ENCODE measurements at places on chromosomes 5 and 9.
A peak's percentile ranks its signal among the peaks of the same experiment; 100 is the strongest.

DNA sequence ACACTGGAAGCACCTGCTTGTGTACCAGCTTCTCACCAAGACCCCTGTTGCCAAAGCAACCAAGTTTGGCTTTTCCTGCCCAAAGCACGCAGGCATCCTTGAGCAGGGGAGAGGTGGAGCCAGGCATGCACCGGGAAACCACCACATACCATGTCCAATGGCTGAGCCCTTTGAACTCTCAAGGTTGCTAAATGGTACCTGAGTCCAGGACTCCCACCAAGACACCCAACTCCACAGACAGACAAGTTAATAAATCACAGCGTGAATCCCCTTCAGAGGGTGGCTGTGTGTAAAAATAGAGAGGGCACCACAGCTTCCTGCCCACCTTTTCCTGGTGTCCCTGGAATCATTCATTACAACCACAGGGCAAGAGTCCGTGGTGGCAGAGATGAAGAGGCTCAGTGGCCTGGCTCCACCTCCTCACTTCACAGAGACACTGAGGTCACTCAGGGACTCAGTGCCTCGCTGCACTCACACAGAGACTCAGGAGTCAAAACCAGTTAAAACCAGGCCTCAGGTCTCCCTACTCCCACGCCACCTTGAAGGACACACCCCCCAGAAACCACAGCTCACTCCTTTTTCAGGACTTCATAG, 143.7 kb downstream of the C5orf15 start:
- no peak for DNase-seq

GRCh38 chr5:124504081-124504916, 242.1 kb downstream of the ZNF608 start:
- DNase-seq = no peak

DNA sequence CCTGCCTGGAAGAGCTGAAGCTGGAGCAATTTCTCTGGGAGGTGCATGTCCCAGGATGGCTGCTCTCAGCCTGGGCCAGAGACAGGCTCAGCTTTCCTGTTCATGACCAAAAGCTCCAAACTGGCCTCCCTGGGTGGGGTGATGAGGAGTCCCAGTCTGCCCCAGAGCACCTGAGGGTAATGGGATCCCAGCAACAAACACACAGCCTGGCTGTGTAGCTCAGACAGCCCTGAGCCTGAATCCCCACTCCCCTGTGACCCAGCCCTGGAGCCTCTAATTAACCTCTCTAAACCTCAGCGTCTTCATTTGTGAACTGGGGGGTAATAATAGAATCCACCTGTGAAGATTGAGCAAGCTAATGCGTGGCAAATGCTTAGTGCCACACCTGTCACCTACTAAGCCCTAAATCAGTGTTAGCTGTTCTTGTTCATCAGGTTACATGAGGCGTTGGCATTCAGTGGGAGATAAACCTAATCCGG, 67.5 kb downstream of the HSPA4 start:
- peak; percentile 47 for DNase-seq

GRCh38 chr9:120331913-120332312, 248.1 kb downstream of the CDK5RAP2 start:
- no peak for DNase-seq

DNA sequence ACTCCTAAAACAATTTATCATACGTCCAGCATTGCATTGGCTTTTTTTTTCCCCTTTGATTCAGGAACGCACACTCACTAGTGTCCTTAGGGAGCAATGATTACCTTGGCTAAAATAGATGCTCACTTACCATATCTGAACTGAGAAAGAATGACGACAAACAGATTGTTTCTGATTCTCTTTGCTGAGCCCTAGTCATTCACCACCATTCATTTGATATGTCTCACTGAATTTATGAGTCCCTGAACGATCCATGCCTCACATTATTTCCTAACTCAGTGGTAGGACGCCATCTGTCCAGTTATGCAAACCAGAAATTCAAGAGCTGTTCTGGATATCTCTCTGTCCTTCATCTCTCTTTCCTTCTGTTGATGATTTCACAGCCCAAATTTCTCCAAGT, 39.3 kb upstream of the DAB2 start:
- no peak for DNase-seq

DNA sequence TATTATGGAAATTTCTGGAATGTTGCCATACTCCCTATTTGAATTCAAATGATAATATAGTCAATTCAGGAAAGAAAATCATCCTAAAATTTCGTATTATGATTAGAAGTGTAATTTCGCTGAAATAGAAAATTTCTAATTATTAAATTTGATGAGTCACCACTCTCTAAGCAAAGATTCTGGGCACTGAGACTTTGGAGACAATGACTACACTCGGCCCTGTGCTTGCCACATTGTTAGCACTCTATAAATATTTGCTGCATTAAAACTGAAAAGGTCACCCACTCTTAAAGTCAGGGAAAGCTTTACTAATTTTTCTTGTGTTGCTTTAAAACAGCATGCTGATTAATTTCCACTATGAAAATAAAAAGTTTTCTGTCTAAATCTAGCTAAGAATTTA, 240.3 kb downstream of the TLE4 start:
- no peak for DNase-seq

DNA sequence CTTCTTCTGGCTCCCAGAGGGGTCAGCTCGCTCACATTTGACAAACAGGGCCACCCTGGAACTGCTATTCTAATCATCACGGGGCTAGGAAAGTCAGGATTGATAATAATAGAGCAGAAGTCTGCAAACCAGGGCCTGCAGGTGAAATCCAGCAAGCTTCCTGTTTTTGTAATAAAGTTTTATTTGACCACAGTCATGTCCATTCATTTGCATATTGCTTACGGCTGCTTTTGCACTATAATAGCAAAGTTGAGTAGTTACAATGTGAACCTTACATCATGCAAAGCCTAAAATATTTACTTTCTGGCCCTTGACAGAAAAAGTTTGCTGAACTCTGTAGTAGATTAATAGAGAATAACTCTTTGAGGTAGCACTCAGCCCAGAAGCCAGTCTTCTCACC, 63.2 kb upstream of the CTXN3 start:
- no peak for DNase-seq

DNA sequence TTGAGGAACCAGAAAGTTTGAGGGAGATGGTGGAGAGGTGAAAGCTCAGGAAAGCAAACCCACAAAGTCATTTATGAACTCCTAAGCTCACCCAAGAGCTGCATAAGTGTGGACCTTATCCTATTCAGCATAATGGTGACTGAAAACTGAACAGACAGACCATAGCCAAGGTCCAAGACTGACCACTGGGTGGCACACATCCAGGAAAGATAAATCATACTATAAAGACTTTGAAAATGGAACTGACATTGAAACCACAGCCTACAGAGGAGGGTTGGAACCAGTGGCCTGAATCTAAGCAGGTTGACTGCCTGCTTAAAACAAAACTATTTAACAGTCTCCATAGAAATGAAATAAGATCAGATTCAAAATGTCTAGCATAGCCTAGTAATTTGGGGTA, 121.0 kb upstream of the RGS7BP start:
- no peak for DNase-seq

DNA sequence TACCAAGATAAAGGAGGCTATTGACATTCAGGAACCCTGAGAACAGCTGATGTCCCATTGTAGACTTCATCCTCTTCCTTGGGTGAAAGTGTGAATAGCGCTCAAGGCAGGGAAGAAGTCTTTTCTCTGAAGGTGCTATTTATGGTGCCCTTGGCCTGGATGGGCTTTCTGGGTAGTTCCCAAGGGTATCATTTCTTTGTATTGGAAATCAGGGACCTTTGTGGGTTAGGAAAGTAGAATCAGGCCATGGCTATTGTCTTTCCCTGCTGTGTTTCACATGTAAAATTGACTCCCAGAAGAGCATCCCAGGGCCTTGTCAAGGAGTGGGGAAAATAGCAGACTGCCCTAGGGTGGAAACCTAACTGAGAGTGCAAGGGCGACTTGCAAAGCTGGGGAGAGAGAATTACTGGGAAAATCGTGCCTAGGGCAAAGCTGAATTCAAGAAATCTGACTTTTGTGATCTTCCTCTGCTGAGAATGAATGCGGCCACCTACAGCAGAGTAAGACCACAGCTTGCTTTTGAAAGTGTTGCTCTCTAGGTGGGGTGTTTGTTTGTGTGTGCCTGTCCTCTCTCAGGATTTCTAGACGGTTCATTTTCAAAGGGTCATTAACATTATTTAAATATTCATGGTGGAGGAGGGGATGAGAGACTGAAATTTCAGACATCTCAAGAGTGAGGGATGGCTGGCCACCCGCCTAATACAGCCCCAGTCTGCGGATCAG, 160.6 kb downstream of the C9orf152 start:
- DNase-seq = no peak

DNA sequence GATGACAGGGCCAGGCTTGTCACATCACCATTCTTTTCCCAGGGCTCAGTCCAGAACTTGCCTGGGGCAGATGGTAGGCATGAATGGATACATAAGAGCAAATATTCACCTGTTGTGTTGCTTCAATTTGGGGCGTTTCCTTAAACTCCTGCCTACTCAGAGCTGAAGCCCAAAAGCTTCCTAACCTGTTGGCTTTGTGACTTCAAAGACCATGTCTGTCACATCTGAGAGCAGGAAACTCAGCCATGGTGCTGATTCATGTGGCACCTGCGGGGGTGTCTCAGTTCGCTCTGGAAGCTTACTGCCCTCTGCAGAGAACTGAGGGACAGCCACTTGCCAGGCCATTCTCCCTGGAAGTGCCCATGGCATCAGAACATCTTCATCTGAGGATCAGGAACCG, 246.6 kb downstream of the HSPA4 start:
- DNase-seq = no peak

DNA sequence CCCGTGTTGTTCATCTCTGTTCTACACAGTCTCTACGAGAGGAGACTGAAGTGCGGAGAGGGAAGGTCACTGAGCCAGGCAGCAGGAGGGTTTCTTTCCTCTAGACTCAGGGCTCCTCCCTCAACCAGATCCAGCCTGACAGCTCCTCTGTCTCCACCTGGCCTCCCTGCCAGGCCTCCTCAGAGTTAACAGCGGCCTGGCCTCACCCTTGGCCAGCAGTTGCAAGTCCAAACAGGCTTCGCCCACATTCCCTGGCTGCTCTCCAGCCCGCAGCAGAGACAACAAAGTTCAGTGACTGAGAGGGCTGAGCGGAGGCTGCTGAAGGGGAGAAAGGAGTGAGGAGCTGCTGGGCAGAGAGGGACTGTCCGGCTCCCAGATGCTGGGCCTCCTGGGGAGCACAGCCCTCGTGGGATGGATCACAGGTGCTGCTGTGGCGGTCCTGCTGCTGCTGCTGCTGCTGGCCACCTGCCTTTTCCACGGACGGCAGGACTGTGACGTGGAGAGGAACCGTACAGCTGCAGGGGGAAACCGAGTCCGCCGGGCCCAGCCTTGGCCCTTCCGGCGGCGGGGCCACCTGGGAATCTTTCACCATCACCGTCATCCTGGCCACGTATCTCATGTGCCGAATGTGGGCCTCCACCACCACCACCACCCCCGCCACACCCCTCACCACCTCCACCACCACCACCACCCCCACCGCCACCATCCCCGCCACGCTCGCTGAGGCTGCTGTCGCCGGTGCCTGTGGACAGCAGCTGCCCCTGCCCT, at the start of gene HRCT1:
Gene HRCT1 (plus strand): TSS at position 291 of the 768 bp plus-strand sequence. CDS start 86 bp downstream, at position 377.
- no peak for DNase-seq

GRCh38 chr9:38036359-38037084, 32.5 kb downstream of the SHB start:
- no peak for DNase-seq

- DNase-seq = no peak
These were observed 3.2 kb upstream of the NSD1 start for GRCh38 chr5:177130211-177131018.

- DNase-seq = no peak
These were observed 34.9 kb upstream of the RPS23 start for GRCh38 chr5:82313016-82313415.

GRCh38 chr5:35363387-35363965, 133.2 kb upstream of the PRLR start:
- no peak for DNase-seq

GRCh38 chr5:73464016-73464745, 15.6 kb upstream of the FOXD1 start:
- no peak for DNase-seq

DNA sequence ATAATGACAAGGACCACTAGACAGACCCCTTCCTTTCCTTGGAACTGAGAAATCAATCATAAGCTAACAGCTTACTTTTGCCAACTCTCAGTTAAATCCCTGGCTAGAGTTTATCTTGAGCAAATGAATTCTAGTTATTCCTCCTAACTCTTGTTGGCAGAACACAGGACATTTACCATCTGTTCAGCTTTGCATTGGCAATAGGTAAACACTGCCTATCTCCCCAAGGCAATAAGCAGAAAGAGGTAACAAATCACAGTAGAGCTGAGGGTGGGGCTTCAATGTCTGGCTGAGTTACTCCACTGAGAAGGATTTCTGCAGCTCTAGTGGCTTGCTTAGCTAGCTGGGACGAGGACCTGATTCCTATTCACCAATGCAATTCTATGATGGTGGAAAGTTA, 503.3 kb upstream of the GRIA1 start:
- DNase-seq = no peak

GRCh38 chr5:111996574-111996973, 239.6 kb upstream of the NREP start:
- DNase-seq = no peak

- no peak for DNase-seq
These were observed 597.7 kb downstream of the BNC2 start for GRCh38 chr9:16272776-16273175.

- DNase-seq = no peak
These were observed 70.8 kb downstream of the PSMB7 start for GRCh38 chr9:124344291-124345050.

- DNase-seq = peak; percentile 70
These were observed 512 bp downstream of the GRIN3A start for GRCh38 chr9:101737705-101738565.

DNA sequence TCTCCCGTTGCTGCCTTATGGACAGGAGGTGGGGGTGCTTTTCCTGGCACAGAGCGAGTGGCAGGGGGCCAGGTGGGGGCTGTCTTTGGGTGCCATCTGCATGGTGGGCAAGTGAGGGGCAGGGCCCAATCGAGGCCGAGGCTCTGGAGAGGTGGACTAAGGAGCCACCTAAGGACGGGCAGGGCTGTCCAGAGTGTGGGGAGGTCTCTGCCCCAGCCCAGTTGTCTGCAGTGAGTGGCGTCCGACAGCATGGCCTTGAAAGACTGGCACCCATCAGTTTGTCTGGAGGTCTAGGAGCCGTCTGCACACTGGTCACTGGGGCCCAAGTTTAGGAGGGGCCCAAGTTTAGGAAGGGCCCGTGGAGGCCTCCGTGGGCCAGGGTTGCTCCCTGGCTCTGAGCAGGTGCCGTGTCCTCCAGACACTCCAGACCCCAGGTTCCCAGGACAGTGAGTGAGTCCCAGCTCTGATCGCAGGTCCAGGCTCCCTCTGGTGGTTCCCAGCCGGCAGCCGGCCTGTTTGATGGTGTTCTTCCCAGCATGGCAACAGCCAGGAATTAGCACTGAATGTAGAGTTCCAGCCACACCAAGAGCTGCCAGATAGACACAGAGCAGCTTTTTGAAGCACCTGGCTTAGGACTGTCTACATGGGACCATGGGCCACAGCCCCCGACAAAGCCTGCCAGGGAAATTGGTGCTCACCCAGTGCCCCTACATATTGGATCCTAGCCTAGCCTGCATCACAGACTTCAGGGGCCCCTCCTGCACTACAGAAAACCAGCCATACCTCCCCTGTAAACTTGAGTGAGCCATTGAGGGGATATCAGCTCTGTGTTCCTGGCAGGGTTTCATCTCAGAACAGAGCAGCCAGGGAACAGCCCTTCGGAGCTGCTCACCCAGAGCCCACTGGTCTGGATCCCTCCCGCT, 120.9 kb downstream of the WNK2 start:
- DNase-seq = peak; percentile 84

- peak; percentile 67 for DNase-seq
These were observed 85.8 kb upstream of the ALDH1A1 start for GRCh38 chr9:73038613-73039012.
